ENCODE measurements at places on chromosomes 11 and 22.

DNA sequence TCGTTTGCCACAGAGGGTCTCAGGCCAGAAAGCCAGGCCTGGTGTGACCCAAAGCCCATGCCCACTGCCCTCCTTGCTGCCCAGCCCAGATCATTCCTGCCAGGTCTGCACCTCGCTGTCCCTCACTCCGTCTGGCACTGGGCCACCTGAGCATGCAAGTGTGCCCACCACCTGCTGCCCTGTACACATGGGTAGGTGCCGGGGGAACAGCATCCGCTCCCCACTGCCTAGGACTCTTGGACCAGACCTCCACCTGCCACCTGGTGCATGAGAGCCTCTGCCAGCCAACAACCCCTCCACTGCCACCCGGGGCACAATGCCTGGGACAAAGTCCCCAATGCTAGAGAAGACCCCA is 12.5 kb downstream of the MGAT3 start:
- DNase-seq, result no peak

GRCh38 chr11:120599816-120600420 is 88.4 kb downstream of the GRIK4 start:
- DNase-seq, result no peak

DNA sequence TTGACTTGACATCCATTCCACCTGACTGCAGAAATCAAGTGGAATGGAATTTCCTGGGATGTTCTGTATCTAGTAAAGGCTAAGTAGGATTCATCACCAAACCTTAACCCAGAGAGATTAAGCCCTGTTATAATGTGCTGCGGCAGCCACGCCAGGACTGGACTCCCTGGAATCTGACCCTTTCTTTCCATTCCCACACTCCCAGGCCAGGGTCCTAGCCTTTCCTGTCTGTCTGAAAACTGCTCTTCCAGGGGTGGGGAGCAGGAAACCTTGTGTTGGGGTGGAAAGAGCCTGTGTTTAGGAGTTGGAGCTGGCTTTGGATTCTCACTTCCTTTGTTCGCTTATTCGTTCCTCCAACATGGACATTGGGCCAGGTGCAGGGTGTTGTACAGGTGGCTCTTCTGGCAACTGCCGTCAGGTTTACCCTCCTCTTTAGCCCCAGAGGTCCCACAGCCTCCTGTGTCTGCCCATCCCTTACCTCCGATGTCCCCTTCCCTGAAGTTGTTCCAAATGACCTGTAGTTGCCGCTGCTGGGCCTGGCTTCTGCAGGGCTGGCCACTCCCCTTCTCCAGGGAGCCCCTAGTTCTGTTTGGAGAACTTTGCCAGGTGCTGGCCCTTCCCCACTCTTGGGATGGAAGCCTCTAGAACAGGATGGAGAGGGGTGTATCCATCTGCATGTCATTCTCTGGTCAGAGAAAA is 20.5 kb upstream of the PARVB start:
- no peak for DNase-seq

DNA sequence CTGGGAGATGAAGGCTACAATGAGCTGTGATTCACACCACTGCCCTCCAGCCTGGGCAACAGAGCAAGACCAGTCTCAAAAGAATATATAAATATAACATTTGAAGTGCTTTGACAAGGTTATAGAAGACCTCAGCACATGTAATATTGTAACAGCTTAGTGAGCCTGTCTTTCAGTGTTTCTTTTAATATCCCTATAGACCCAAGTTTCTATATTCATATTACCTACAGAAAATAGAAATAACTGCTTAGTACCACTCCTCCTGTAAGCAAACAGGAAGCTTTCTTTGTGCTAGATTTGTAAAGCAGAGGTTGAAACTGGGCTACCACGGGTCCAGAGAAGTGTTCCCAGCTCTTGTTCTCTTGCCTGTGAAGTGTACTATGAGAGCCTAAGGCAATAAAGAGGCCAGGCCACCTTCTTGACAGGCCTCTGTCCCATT is 68.2 kb downstream of the PPP2R1B start:
- no peak for DNase-seq

GRCh38 chr22:37884420-37884819 is 21.7 kb upstream of the MICALL1 start:
- DNase-seq, result no peak
